ENCODE measurements at places on chromosomes 5 and 9.
A peak's percentile ranks its signal among the peaks of the same experiment; 100 is the strongest.

GRCh38 chr5:98905857-98906688 lies 22.7 kb downstream of the CHD1 start:
- DNase-seq: peak; percentile 11

DNA sequence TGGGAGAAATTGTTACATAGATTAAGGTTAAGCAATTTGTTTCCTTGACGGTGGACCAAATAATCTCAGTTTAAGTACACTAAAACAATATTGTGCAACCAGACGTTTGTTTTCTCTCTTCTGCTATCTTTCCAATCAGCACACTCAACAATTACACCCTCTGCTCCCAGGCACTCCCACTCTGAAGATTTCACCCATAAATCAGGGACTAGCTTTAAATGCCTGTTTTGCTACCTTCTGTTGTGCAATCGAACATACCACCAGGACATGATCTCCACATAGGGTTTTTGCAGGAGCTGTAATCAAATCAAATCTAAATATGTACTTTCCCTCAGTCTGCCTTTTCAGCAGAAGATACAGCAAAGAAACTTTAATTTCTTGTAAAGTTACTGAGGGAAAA lies 405.8 kb upstream of the TLE4 start:
- no peak for DNase-seq

GRCh38 chr5:115487168-115487567 lies 57.4 kb downstream of the FEM1C start:
- no peak for DNase-seq

- DNase-seq: no peak
Observed at GRCh38 chr9:110116543-110116885, 91.4 kb downstream of the C9orf152 start.

GRCh38 chr9:130665029-130665430 lies 636 bp downstream of the PRDM12 start:
- no peak for DNase-seq

- DNase-seq: peak; percentile 12
Observed at GRCh38 chr9:112310826-112311225, 22.6 kb downstream of the PTBP3 start.

DNA sequence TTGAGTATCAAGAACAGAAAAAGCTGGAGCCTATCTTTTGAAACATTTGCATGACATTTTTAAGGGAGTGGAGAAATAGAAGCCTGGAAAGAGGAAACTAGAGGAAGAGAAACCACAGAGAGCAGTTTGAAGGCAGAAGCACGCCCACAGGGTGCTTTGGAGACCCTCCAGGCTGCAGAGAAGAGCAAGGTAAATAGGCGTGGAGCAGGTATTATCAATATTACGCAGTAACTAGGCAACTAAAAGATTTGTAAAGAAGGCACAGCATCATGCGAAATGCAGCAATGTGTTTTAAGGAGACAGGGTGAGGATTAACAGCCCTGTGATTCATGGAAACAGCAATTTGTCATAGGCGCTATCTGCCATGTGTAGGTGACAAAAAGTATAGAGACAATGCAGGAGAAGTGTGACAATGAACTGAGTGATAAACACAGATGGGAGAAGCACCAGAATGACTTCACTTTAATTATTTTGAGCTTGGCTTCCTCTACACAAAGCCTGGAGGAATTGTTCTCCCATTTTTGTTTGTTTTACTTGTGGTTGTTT lies 281.2 kb downstream of the BRINP1 start:
- DNase-seq: peak; percentile 73

GRCh38 chr9:135366104-135366503 lies 113.5 kb upstream of the PPP1R26 start:
- no peak for DNase-seq

DNA sequence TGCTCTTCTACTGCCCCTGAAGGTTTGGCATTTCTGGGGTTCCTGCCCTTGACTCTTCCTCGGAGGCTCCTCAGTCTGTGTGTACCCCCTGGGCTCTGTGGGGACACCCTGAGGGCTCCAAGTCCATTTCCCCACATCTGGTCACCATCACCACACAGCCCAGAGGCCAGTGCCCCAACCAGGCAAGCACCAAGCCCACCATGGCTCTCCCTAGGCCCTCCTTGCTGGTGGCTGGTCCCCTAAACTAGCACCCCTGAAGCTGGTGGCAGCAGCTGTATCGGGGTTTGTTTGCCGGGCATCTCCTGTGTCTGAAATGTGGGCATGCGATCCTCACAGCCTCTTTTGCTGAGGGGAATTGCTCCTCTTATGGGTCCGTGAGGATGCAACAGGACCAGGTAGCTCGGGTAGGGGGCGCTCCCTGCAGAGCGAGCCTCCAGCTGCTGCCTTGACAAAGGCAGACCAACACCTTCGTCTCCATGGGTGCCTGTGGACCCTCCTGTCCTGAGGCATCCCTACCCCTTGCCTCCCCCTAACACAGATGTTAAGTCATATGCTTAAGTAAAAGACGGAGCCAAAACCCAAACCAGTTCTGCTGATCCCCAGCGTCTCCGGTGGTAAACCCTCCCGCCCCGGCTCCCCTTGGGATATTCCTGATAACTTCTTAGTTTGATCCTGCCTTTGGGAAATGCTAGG lies 138.9 kb upstream of the IRX4 start:
- no peak for DNase-seq

GRCh38 chr5:15933259-15934207 lies 246.1 kb downstream of the MARCHF11 start:
- no peak for DNase-seq

GRCh38 chr9:32969270-32969669 lies 32.2 kb downstream of the APTX start:
- DNase-seq: no peak

Measured in NCI-H2081 (cell line).